ENCODE measurements at places on chromosomes 5 and 9.

- no peak for DNase-seq
These were observed 151.2 kb upstream of the WWC1 start for GRCh38 chr5:168140241-168140640.

GRCh38 chr9:135394131-135394530, 85.5 kb upstream of the PPP1R26 start:
- no peak for DNase-seq

- no peak for DNase-seq
These were observed 310.5 kb downstream of the DMAC1 start for GRCh38 chr9:7489036-7489435.

GRCh38 chr9:95721061-95721531, 154.4 kb upstream of the ERCC6L2 start:
- DNase-seq = no peak

DNA sequence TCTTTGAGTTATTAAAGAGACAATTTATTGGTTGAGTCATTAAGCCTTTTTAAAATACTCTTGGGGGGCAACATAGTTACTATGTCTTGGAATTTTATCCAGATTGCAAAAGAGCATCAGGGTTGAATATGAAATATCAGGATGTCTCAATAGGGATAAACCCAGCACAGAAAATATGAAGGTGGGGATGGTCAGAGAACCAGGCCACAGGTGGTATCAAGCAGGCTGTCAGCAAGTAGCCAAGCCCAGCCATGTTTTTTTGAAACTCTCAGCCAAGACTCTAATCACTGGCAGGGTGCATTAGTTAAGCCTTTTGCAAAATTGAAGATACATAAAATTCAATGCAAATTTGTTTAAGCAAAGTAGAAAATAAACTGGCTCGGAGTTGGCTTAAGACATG, 468.9 kb downstream of the DTWD2 start:
- DNase-seq = no peak

Measured in cortex of kidney (tissue), 1 donor.